GM23338 (cell line): ENCODE measurements at places on chromosomes 5 and 9. TPM values are rescaled to one million over a fixed set of nuclear protein-coding genes. Genes with fewer than 3 reads are reported as not detected.

DNA sequence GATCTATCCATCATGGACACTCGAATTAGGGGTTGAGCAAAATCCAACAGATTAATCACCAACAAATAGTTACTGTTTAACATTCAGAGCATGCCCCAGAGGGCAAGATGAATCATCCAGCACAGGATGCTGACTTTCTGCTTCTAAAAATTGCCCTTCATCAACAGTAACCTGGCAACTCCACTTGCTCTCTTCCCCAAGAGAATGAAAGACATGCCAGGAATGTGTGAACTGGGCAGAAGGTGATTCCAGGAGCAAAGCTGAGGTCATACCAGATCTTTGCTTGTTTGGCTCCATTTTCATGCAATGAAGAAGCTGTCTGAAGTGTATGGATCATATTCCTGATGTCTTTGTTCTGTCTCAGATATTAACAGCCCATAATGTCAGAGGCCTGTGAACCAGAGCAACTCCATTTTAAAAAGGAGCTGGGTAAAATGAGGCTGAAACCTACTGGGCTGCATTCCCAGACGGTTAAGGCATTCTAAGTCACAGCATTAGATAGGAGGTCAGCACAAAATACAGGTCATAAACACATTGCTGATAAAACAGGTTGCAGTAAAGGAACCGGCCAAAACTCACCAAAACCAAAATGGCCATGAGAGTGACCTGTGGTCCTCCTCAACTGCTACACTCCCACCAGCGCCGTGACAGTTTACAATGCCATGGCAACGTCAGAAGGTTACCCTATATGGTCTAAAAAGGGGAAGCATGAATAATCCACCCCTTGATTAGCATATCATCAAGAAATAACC, 2.5 kb upstream of the ZNF367 start:
- peak; percentile 89 for DNase-seq

DNA sequence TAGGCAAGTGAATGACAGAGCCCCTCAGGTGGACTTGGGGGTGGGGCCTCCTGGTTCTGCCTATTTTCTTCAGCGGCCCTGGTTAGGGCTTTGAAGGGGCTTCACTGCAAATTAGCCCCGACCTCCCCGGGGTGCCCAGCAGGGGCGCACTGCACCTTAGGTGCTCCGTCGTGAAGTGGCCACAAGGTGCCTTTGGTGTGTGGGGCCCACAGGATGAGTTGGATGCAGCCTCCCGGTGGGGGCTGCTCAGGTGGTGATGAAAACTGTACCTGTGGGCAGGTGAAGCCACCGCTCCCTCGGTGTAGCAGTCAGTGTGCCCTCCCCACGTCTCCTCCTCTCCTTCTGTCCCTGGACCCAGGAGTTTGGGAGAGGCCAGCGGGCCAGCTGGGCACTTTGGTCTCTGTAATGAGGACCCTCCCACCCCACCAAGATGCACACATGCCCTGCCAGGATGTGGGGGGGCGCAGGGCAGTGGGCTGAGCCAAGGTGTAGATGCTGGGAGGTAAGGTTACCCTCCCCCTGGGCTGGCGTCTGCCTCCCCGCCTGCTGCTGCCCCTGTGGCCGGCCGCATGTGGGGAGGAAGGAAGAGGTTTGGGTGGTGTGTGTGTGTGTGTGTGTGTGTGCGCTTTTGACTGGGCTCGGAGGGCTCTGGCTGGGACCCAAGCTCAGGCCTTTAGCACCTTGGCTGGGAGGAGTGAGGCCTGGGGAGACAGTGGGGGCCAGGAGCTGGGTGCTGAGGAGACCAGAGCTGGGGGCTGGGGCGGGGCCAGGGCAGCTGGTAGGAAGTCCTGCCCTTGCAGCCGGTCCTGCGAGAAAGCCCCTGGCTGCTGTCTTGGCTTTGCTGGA, 55.6 kb downstream of the RXRA start:
- no peak for DNase-seq

DNA sequence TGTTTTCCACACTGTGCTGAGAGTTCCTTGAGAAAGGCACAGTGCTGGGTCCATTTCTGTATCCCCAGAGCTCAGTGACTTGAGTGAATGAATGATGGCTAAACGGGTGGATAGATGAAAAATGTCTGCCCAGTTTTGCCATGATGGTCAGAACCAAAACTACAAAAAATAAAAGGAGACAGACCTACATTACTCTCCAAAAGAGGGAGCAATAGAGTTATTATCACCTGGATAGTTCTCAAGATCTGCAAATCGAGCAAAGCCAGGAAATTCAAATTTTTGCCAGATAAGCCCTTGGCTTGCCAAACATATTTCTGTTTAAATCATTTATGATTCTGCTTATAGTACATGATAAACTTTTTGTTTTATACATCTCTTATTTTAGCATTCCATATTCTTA, 214.2 kb upstream of the ZNF462 start:
- peak; percentile 43 for DNase-seq

- no peak for DNase-seq
These were observed 1688.4 kb upstream of the CDH9 start for GRCh38 chr5:28726815-28727214.

DNA sequence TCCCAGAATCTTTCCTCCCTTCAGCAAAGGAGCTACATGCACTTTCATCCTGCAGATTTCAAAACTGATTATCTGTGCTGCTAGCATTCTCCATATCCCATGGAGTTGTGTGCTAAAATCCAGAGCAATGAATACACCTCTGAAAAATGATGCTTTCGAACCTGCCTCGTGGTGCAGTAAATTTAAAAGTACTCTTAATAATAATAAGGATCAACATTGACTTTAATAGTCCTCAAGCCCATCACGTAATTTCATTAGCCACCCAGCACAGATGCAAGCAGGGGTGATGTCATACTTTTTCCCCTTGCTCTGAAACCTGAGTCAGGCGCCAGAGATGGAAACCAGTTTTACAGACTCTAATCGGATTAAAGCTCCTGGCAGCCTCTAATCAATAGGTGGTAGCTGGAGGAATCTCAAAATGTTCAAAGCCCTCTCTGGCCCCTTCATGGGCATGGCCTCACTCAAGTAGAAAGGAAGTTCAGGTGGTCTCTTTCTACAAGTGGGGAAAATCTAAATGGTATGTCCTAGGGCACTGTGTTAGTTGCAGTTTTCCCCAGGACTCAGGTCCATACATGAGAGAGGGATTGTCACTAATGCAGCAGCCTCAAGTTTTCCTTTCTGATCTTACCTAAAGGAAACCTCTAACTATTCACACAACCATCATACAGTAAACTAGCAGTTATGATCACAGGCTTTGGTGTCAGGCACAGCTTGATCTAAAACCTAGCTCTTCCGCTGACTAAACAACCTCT, 221.6 kb upstream of the SLC30A5 start:
- peak; percentile 23 for DNase-seq

The URM1 gene
- 45.3 and 47.8 TPM in 2 replicates for total RNA-seq

GRCh38 chr5:37933576-37933975, 93.7 kb upstream of the GDNF start:
- no peak for DNase-seq

GRCh38 chr9:23822261-23823169, 3.5 kb downstream of the ELAVL2 start:
- DNase-seq: peak; percentile 76

The PWWP2A gene
- total RNA-seq: 60.5 and 81.6 TPM in 2 replicates

- peak; percentile 82 for DNase-seq
These were observed 4.6 kb upstream of the SLC25A48 start for GRCh38 chr5:135829681-135830383.
